ENCODE measurements at places on chromosomes 5 and 9.

GRCh38 chr9:35741740-35742139, 7.3 kb downstream of the GBA2 start:
- peaks cover 15% of the 10 kb centered on the region for H3K4me1 ChIP-seq
- no peak overlapping the region for H3K4me3 ChIP-seq
- no peaks in the 10 kb centered on the region for H3K27me3 ChIP-seq
- no peak overlapping the region for H3K27ac ChIP-seq

DNA sequence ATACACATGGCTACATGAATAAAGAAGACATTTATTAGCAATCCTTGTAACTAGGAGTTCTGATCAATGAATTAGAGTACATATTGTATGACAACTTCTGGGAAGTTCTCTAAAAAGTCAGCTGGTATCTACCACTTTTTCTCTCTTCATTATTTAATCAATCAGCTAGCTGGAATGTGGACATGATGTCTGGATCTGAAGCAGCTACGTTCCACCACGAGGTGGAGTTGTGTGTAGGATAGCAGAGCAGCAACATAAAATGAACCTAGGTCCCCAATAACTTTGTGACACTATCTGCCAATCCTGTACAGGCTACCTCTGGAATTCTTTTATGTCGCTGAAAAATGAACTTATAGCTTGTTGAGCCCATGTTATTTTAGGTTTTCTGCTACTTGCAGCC, 32.9 kb upstream of the ENTREP1 start:
- no peak for DNase-seq
- H3K4me1 ChIP-seq, result peaks cover 4% of the 10 kb centered on the region
- no peak overlapping the region for H3K4me3 ChIP-seq
- H3K27ac ChIP-seq, result no peak overlapping the region
- H3K27me3 ChIP-seq, result no peaks in the 10 kb centered on the region

DNA sequence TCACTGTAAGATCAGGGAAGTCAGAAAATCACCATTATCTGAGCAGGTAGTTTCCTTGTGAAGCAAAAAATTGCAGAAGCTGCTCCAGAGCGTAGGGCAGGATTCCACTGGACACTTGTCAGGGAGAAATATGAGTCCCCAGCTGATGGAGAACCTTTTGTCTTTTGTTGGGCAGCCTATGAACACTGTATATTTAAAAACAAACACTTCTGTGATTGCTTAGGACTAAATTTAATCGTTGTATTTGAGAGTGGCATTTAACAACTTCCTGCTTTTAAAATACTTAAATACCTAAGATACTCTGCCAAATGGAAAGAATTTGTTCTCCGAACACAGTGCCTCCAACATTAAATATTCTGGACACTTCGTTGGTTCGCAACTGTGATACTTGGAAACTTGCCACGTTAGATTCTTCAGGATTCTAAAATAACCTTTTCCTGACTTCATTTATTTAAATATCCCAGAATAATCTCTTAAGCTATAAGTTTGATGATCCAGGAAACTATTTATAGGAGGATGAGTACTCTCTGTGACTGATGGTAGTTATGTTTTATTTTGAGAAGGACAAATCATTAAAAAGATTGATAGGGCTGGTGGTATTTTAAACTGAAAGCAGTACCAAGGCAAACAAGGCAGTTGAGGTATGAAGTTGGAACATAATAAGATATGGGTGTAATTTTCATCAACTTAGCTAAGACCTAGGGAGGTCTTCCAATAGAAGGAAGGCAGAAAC, 2.7 kb upstream of the HSPA4 start:
- H3K36me3 ChIP-seq, result no peaks in the 10 kb centered on the region
- no peak overlapping the region for H3K27ac ChIP-seq
- peaks cover 30% of the 10 kb centered on the region for H3K4me1 ChIP-seq
- H3K27me3 ChIP-seq, result no peaks in the 10 kb centered on the region
- H3K4me3 ChIP-seq, result no peak overlapping the region

GRCh38 chr5:14379739-14380497, 201.7 kb upstream of the OTULINL start:
- H3K4me1 ChIP-seq, result no peaks in the 10 kb centered on the region
- peaks cover 87% of the 10 kb centered on the region for H3K36me3 ChIP-seq

DNA sequence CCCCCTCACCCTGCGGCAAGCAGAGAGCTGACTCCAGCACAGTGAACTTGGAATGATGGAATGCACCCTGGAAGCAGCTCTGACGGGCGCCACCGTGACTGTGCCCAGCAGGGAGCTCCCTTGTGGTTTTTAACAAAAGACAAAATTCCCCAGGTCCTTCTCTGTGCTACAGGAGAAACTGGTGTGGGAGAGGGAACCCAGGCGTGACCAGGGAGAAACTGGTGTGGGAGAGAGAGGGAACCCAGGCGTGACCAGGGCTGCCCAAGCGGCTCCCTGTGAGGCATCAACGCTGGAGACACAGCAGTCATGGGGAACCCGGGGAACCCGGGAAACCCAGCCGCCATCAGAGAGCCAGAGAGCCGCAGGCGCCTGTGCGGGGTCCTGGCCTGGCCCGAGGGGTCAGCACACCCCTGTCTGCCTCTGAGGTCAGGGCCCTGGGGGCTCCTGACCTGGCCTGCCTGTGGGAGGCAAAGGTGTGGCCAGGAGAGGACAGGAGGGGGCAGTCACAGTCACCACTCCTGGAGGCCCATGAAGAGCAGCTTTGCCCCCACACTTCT, 3.1 kb upstream of the AHRR start:
- DNase-seq, result no peak
- no peaks in the 10 kb centered on the region for H3K27me3 ChIP-seq
- peaks cover 12% of the 10 kb centered on the region for H3K4me1 ChIP-seq
- H3K4me3 ChIP-seq, result no peak overlapping the region

DNA sequence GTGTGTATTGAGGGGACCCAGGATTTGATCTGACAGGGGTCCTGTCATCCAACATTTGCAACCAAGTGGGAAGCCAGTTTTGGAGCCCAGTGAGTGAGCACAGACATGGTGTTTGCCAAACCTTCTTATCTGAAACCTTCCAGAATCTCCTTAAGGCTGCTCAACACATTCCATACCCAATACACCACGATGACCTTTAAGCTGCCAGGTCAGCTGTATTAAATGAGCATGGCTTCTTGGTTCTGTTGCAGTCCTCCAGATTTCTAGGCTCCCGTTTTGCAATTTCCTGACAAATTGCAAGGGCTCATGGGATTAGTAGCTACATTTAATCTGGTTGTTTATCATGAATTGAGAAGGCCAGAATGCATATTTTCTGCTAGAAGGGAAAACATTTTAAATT, 124.2 kb upstream of the ATP10B start:
- H3K36me3 ChIP-seq, result no peaks in the 10 kb centered on the region
- H3K27me3 ChIP-seq, result no peaks in the 10 kb centered on the region
- no peaks in the 10 kb centered on the region for H3K4me1 ChIP-seq
- H3K4me3 ChIP-seq, result no peak overlapping the region

DNA sequence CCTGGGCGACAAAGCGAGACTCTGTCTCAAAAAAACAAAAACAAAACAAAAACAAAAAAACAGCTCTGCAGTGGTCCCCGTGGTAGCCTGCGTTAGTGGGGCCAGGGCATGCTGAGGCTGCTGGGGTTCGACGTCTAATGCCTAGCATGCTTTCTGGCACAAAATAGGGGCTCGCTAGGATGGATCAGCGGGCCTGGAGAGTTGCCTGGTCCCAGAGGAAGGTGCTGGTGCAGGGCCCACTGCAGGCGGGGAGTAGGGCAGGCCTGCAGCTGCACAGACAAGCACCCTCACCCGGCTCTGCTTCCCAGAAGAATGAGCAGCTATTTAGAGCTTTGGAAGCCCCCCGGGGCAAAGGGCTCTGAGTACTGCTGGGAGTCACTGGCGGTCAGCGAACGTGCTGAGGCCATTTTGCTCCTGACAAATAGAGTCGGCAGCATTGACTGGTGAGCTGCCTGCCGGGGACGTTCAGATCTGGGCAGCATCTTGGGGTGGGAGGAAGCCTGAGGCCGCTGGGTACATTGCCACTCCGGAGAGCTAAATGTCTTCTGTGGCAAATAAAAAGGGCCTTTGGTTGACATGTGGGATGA, 126.7 kb downstream of the OLFM1 start:
- H3K4me1 ChIP-seq, result no peaks in the 10 kb centered on the region
- no peak overlapping the region for H3K4me3 ChIP-seq
- no peak overlapping the region for H3K27ac ChIP-seq
- H3K27me3 ChIP-seq, result no peaks in the 10 kb centered on the region

DNA sequence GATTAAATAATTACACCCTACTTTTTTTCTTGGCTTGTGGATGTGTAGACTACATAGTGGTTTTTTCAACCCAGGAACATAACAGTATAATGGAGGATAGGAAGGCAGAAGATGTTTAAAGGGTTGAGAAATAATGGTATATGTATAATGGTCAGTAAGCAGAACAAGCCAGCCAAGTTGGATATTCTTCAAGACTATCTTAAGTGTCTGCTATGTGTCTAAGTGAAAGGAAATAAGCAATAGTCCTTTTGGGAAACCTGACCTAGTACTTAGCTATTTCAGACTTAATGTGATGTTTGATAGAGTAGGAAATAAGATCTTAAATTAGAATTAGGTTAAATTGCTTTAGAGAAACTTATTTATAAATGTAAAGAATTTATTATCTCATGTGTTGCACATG, 85.7 kb downstream of the PTPDC1 start:
- H3K36me3 ChIP-seq, result no peaks in the 10 kb centered on the region
- no peaks in the 10 kb centered on the region for H3K27me3 ChIP-seq
- peaks cover 64% of the 10 kb centered on the region for H3K4me1 ChIP-seq
- no peak overlapping the region for H3K4me3 ChIP-seq
- no peak overlapping the region for H3K27ac ChIP-seq
- no peak for DNase-seq

- no peaks in the 10 kb centered on the region for H3K27me3 ChIP-seq
- no peaks in the 10 kb centered on the region for H3K4me1 ChIP-seq
- DNase-seq, result no peak
- no peak overlapping the region for H3K4me3 ChIP-seq
- H3K27ac ChIP-seq, result no peak overlapping the region
Observed at GRCh38 chr5:119678351-119679028, 49.1 kb downstream of the FAM170A start.

- no peak for DNase-seq
- no peak overlapping the region for H3K4me3 ChIP-seq
- H3K4me1 ChIP-seq, result no peaks in the 10 kb centered on the region
- no peaks in the 10 kb centered on the region for H3K27me3 ChIP-seq
- no peaks in the 10 kb centered on the region for H3K36me3 ChIP-seq
Observed at GRCh38 chr9:124262649-124262972, 4.9 kb downstream of the NEK6 start.

DNA sequence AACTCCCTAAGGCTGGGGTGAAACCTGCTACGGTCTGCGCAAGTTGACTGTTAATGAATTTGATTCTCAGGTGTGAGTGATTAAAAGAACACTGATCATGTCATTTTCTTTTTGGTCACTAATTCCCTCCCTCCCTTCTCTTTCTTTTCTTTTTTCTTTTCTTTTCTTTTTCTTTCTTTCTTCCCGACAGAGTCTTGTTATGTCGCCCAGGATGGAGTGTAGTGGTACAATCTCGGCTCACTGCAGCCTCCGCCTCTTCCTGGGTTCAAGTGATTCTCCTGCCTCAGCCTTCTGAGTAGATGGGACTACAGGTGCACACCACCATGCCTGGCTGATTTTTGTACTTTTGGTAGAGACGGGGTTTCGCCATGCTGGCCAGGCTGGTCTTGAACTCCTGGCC, 2.6 kb downstream of the ANXA1 start:
- peak overlapping the region; percentile 61 for H3K4me3 ChIP-seq
- peaks cover under 1% of the 10 kb centered on the region for H3K36me3 ChIP-seq
- H3K27me3 ChIP-seq, result no peaks in the 10 kb centered on the region
- no peak for DNase-seq
- H3K4me1 ChIP-seq, result peaks cover 41% of the 10 kb centered on the region
- peak overlapping the region; percentile 81 for H3K27ac ChIP-seq

DNA sequence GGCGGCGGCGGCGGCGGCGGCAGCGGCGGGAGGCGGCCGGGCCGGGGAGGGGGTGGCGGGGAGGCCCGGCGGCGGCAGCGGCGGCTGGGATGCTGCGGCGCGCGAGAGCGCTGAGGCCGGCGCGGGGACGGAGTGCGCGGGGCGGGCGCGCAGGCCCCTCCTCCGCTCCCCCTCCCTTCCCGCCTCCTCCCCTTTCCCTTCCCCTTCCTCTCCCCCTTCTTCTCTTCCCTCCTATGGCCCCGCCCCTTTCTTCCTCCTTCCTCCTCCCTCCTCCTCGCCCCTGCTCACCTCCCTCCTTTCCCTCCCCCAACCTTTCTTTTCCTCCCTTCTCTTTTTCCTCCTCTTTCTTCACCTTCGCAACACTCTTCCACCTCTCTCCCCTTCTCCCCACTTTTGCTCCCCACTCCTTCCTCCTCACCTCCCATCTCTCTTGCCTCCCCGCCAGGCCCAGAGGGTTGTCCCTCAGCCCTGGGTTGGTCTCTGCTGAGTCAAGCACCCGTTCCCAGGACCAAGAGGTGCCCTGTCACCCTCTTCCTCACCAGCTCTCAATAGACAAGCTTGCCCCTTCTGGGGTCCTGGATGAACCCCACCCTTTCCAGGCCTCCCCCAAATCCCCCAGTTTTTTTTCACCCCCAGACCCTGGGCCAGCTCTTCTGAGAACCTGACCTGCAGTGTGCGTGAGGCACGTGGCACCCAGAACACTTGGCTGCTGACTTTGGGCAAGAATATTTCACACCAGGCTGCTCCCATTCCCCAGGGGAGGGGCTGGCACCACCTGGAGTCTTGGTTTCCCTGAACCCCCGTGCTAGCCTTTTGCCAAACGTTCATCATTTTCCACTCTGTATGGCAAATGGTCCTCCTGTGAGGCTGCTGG, at the start of gene SEMA4D:
Gene SEMA4D, minus strand, starts transcription at position 136 of the 874 bp plus-strand sequence. CDS start 92,657 bp downstream, outside the sequence.
- peak; percentile 52 for DNase-seq
- H3K27me3 ChIP-seq, result no peaks in the 10 kb centered on the region
- peak within 1 kb of the TSS; percentile 77 for H3K4me3 ChIP-seq
- peaks cover 30% of the 10 kb centered on the region for H3K4me1 ChIP-seq

DNA sequence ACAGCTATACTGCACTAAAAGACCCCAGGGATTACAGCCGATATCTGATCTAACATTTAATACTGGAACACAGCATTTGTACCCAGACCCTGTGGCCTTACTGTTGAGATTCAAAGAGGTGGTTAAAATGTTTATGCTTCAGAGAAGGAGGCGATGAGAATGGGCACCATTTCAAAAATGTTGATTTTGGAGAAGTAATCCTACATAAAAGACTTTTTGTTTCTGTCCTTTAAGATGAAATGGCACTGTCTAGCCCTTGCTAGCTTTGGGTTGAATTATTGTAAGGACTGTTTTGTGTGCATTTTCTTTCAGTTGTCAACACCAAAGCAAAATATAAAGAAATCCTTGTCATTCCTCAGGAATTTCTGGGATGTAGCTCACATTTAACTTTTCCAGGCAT, 288.5 kb upstream of the ANKH start:
- no peaks in the 10 kb centered on the region for H3K27me3 ChIP-seq
- H3K36me3 ChIP-seq, result no peaks in the 10 kb centered on the region
- H3K4me3 ChIP-seq, result no peak overlapping the region
- DNase-seq, result no peak
- no peaks in the 10 kb centered on the region for H3K4me1 ChIP-seq

- H3K4me1 ChIP-seq, result no peaks in the 10 kb centered on the region
- no peak overlapping the region for H3K4me3 ChIP-seq
- H3K36me3 ChIP-seq, result no peaks in the 10 kb centered on the region
- no peak overlapping the region for H3K27ac ChIP-seq
- no peak for DNase-seq
- H3K27me3 ChIP-seq, result no peaks in the 10 kb centered on the region
Observed at GRCh38 chr5:171580502-171581265, 161.2 kb downstream of the FGF18 start.

Data from tibial nerve (tissue), 4 donors.